Erythroblast (primary cell): ENCODE measurements at places on chromosomes 11 and 22.
A peak's percentile ranks its signal among the peaks of the same experiment; 100 is the strongest.

DNA sequence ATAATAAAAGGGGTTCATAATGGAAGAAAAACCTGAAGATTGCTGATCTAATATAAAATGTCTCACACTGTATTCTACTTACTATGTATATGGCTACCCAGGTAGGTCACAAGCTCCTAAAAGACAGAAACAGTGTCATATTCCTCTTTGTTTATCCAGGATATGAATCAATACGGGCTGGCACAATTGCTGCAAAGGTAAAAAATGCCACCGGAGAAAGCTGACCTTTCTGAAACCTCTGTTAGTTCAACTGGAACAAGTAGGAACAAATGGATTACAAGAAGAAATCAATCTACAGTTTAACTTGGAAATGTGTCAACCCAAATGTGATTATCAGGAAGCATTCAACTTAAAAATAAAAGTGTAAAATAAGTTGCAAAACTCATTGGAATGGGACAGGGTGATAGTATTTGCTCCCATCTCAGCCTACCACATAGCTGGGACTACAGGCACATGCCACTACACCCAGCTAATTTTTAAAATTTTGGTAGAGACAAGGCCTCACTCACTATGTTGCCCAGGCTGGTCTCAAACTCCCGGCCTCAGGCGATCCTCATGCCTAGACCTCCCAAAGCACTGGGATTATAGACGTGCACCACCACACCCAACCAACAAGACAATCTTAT, 27.6 kb downstream of the SLC35F2 start:
- no peak for DNase-seq

GRCh38 chr11:57155400-57155799, 26.4 kb upstream of the LRRC55 start:
- DNase-seq, result no peak

GRCh38 chr11:101306721-101307120, 177.1 kb upstream of the PGR start:
- DNase-seq, result no peak

DNA sequence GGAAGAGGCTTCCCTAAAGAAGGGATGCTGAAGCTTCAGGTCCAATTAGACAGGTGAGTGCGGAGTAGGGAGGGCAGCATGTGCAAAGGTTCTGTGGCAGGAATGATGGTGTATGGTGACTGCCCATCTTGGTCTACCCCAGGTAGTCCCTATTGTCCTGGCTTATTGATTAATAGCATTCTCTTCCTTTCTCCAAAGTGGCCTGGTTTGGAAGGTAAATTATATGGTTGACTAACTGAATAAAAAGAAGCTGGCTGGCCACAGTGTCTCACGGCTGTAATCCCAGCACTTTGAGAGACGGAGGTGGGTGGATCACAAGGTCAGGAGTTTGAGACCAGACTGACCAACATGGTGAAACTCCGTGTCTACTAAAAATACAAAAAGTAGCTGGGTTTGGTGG, 230.5 kb downstream of the MIAT start:
- DNase-seq, result no peak

GRCh38 chr11:23078289-23078971, 218.2 kb upstream of the CCDC179 start:
- no peak for DNase-seq

DNA sequence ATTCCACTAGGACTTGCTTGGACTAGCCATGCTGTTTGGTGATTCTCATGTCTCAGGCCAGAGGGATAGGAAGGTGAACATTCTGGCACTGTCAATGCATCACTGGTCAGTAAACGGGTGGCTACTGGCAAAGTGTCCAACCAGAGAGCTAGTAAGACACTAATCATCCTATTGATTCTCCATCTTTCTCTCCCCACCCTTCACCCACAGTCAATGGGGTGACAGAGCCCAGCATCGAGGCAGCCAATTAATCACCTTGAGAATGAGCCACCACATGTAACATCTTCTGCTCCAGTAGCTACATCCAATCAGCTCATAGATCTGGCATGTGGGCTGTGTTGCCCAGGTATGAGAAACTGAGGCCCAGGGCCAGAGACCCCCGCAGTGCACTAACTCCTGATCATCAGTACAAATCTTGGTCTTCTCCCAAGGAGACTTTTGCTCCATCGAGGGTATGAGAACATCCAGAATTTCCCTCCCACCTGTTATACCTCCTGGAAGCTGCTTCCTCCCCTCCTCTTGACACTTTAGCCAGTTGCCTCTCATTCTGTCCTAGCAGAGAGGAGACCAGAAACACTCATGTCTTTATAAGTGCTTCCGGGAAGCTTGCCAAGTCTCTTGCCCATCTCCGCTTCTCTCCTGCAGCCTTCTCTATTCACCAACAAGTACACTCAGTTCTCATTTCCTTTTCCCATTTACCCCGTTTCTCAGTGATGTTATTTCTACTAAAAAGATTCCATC, 17.0 kb downstream of the HTR3A start:
- no peak for DNase-seq

- no peak for DNase-seq
Measured at GRCh38 chr11:43998308-43998707, 49.5 kb upstream of the ACCSL start.

DNA sequence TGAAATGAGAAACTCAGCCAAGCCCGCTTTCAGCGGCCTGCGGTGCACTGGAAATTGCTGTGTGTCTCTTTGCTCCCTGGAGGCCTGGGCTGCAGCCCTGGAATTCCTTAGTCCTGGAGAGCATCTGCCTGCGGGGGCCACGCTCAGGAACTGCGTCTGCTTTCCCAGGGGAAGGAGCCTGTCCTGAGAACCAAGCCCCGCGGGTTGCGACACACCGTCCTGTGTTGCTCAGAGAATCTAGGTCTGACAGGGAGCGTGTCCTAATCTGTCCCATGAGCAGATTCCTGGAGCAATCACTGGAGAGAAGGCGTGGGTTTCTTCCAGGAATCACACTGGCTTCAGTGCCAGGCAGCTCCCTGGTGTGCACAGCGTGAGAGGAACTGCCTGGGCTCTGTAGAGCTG, 708.1 kb downstream of the BRD1 start:
- DNase-seq, result no peak

GRCh38 chr11:114322934-114323333, 26.7 kb downstream of the NNMT start:
- DNase-seq, result no peak

DNA sequence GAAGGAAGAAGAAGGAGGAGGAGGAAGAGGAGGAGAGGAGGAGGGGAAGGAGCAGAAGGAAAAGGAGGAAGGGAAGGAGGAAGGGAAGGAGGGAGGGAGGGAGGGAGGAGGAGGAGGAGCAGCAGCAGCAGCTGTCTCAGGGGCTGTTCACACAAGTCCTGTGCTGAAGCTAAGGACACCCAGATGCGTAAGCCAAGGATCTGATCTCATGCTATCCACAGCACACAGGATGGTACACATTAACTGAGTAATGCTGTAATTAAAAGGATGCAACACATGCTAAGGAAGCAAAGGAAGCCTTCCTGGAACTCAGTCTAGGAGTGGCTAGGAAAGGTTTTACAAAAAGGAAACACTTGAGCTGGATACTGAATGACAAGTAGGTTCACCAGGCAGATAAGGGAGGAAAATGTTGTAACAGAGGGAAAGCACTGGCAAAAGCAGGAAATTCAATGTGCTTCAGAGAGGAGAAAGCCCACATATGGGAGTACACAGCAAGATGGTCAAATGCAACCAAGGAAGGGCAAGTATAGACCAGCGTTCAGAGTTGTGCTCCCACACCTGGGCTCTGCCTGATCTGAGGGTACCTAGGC, 32.0 kb downstream of the TRIM66 start:
- DNase-seq, result no peak

GRCh38 chr11:62851807-62852522, 12.6 kb upstream of the WDR74 start:
- DNase-seq, result no peak

GRCh38 chr22:46053563-46054090, 76.7 kb upstream of the WNT7B start:
- DNase-seq, result peak; percentile 13

DNA sequence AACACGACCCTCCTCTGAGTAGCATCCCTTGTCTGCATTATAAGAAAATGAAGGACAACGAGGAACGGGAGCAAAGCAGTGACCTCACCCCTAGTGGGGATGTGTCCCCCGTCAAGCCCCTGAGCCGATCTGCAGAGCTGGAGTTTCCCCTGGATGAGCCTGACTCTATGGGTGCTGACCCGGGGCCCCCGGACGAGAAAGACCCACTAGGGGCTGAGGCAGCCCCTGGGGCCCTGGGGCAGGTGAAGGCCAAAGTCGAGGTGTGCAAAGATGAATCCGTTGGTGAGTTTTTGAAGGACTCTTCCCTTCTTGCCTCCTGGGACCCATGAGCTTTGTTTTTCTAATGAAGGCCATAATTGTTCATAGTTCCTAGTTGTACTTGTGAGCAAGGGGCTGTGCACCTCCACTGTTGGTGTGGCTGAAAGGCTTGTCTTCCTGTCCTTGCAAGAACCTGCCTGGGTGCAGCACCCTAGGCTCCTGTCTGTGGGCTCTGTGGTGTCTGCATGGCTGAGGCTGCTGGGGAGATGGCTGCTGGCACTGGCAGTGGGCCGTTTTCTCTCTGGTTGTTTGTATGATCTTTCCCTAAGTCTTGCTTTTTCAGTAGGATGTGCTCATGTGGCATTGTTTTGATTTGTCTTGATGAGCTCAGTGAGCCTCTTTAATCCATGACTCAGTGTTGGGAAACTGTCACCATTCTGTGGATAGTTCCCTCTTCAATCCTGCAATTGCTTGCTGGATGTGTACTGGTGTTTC, 10.1 kb downstream of the DGCR8 start:
- DNase-seq, result no peak

- no peak for DNase-seq
Measured at GRCh38 chr11:73397468-73398131, 21.4 kb downstream of the RELT start.

DNA sequence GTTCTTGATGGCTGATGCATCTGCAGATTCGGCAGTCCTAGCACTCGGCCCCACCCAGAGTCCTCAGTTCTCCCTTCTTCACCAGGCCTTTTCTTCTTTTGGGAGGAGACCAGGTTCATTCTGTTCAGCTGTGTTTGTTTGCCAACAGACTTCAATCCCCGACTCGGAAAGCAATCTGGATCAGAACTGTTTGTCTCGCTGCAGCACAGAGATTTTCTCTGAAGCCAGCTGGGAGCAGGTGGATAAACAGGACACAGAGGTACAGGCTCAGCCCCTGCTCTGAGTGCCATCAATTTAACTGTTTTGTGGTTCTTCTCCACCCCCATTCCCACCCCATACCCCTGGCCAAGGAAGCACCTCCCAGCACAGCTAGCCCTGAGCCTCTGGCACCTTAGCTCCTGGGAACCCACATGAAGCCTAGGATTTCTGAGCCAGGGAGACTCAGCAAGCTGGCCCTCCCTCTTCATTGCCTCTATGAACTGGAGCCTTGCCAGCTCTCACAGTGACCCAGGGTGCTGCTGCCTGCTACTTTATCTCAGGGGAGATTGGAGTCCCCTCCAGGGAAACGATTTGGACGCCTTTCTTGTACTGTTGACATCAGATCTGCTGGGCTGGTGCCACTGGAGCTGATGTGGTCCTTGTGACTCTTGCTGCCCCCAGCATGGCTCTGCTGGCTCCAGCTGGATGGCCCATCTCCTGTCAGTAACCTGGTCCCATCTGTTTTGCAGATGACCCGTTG, 58.2 kb upstream of the HORMAD2 start:
- DNase-seq, result peak; percentile 24

DNA sequence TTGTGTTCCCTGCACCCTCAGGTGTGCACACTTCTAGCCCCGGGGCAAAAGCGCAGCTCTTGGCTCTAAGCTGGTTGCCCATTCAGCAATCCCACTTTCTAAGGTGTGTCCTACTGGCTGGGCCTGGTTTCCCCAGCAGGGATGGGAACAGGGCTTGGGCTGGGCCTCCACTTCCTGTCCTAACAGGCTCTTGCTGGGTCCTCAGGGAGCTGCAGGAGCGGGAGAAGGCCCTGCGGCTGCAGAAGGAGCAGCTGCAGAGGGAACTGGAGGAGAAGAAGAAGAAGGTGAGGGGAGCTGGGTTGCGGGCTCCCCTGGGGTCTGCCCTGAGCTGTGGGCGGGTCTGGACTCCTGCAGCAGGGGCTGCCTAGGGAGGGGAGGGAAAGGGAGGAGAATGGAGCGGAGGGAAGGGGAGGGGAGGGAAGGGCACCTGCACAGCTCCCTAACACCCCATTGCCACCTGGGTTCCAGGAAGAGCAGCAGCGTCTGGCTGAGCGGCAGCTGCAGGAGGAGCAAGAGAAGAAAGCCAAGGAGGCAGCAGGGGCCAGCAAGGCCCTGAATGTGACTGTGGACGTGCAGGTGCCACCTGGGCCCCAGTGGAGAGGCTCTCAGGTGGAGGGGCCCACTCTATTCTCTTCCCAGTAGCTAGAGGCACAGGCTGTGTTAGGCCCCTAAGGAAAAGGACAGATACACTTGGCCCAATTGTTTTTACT, 24.6 kb downstream of the INCENP start:
- DNase-seq, result no peak

DNA sequence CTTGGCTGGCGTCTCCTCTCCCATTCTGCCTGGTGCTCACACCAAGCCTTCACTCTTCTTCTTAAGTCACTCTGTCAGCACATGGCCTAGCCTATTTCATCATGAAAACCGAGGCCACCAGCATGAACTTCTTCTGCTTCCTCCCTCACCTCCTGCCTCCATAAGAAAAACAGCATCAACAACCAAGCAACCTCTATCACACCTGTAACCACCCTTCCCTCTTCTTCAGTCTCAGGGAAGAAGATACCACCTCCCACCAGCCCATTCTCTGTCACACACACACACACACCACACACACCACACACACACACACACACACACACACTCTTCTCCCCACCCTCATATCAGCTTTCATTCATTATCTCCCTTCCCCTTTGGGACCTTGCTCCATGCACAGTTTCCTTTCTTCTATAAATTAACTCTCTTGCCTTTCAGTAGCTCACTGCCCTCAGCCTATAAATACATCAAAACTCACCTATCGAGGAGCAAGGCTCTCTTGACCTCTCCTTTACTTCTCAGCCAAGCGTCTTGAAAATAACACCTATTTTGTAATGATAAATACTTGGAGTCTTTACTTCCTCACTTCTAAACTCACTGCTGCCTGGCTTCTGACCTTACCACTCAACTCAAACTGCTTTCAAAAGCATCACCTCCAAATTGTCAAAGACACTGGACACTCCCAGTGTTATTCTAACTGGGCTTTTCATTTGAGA, 36.6 kb downstream of the SC5D start:
- peak; percentile 35 for DNase-seq

DNA sequence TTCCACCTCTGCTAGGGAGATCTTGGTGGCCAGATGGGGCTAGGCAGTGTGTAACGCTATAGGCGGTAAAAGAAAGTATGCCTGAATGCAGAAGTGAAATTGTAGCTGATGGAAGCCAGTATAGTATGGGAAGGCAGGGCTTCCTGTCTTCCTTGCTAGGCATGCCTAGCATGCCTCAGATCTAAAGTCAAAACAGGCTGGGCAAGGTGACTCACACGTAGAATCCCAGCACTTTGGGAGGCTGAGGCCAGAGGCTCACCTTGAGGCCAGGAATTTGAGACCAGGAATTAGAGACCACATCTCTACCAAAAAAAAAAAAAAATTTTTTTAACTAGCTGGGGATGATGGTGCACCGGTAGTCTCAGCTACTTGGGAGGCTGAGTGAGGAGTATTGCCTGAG, 281.7 kb upstream of the MTNR1B start:
- DNase-seq, result no peak
